ENCODE measurements at places on chromosomes 5 and 9. TPM values are rescaled to one million over a fixed set of nuclear protein-coding genes. Genes with fewer than 3 reads are reported as not detected.

DNA sequence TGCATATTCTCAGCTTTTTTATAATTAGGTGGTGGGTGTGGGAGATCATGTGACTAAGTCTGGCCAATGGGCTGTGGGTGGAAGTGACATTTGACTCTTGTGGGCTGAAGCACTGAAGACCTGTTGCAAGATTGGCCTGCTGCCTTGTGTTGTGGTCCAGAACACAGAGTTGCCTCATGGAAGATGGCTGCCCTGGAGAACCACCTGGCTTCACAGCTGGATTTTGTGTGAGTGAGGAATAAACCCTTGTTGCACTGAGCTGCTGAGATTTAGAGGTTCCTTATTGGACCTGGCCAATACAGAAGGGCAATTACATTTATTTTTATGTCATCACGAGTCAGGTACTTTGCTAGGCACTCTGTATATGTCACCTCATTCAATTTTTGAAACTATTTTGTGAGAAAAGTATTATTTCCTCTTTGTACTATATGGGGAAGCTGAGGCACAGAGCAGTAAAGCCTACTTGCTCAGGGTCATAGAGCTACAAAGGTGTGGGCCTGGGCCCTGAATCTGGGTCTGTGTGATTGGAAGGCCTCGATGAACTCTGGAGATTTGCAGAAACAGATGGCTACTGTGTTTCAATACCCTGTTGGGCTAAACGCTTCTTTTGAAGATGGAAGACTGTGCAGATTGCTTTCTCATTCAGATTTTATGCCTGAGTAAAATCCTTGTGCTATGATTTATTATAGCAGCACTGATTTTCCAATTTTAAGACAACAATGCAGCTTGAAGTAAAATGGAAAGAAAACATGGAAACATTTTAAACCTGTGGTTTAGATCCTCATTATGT is 71.2 kb upstream of the TBC1D2 start:
- DNase-seq, result no peak

DNA sequence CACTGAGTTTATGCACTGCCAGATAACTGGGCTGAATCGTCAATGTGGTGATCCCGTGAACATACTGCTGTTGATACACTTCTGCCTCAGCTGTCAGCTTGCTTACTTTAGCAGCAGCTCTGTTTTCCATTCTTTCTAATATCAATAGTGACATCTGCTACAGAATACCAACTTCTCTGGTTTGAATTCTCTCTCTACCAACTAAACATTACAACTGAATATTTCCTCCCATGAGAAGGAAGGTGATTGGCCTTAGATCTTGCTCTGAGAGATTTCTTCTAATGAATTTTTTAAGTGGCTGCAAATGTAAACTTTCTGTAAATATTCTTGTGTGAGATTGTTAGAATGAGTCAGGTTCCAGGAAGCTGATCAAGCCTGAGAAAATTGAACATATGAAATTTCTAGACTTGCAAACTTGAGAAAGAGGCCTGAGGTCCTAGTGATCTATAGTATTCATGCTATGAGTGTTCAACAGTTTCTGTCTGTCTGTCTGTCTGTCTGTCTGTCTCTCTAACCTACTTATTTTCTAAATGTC is 205.5 kb upstream of the CDKN2B start:
- no peak for DNase-seq

- DNase-seq, result no peak
Measured at GRCh38 chr9:83620841-83621636, 1.9 kb upstream of the IDNK start.

- DNase-seq, result no peak
Measured at GRCh38 chr5:158487156-158487555, 612.6 kb downstream of the EBF1 start.

DNA sequence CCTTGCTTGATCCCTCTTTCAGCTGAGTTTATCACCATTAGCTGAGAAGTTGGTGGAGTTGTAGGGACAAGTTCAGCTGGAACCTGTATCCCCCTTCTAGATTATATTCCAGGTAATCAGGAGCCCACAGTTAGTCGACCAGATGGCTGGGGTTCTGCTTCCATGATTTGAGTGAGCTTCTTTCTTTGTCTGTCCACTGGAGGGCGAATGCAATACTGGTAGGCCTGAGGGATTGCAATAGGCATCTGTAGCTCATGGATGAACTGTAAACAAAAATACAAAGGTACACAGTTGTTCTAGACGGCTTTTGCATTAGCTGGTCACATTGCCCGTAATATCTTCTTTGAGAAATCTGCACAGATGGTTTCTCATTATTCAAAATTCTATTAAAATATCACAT is 88.9 kb downstream of the PCSK5 start:
- DNase-seq, result no peak

DNA sequence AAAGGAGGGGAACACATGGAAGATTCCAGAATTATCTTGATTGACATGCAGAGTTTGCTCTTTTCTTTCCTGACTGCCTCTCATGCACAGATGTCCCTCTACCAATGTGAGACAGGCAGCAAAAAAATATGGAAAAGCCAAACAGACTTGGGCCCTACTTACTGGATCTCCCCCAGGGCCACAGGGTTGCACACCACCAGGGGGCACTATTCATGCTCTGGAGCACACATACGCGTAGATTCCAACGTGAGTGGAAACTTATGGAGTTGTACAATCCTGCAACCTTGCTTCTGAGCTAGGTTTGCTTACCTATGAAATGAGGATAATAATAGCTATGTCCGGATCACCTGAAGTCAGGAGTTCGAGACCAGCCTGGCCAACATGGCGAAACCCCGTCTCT is 319.5 kb downstream of the ARHGEF28 start:
- DNase-seq, result no peak

- DNase-seq, result no peak
Measured at GRCh38 chr9:98130576-98131228, 11.7 kb upstream of the TRIM14 start.

GRCh38 chr5:62132276-62132675 is 173.7 kb upstream of the KIF2A start:
- no peak for DNase-seq

GRCh38 chr9:128408963-128409431 is 11.7 kb upstream of the CERCAM start:
- no peak for DNase-seq

GRCh38 chr9:128987805-128988204 is 40.3 kb downstream of the NUP188 start:
- DNase-seq, result no peak

DNA sequence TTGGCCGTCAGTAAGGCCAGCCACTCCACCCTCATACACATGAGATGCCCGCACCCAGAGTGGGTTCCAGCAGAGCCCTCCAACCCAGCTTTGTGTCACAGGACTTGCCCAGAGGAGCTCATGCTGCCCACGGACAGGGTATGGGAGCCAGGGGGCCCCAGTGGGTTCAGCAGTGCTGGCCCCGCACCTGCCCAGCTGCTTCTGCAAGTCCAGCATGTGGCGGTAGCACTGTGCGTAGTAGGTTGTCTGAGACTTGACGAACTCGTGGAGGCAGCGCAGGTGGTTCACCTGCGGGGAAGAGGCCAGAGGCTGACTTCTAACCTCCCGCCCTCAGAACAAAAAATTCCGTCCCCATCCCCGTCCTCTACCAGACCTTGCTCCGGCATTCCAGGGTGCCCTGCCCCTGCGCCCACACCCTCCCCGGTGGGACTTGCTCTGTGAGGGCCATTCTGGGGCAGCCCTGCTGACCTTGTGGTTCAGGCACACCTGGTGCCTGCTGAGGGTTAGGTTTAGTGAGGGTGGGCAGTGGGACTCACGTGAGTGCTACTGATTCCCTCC is 18.5 kb downstream of the SH3GLB2 start:
- no peak for DNase-seq

DNA sequence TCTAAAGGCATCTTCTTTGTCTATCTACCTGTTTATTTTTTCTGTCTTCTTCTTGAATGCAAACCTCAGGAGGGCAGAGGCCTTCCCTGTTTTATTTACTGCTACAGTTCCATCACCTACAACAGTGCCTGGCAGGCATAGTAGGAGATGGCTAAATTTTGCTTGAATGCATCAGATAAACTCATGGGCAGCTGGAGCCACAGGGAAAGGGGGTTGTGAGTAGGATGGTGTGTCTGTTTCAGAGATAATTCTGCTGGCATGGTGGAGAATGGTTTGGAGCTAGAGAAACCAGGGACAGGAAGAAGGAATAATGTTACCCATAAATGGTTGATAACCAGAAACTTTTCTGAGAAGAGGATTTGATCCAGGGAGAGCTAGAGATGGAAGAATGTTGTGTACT is 189.8 kb upstream of the BRINP1 start:
- no peak for DNase-seq

- DNase-seq, result no peak
Measured at GRCh38 chr5:448061-448765, 5.2 kb downstream of the EXOC3 start.

DNA sequence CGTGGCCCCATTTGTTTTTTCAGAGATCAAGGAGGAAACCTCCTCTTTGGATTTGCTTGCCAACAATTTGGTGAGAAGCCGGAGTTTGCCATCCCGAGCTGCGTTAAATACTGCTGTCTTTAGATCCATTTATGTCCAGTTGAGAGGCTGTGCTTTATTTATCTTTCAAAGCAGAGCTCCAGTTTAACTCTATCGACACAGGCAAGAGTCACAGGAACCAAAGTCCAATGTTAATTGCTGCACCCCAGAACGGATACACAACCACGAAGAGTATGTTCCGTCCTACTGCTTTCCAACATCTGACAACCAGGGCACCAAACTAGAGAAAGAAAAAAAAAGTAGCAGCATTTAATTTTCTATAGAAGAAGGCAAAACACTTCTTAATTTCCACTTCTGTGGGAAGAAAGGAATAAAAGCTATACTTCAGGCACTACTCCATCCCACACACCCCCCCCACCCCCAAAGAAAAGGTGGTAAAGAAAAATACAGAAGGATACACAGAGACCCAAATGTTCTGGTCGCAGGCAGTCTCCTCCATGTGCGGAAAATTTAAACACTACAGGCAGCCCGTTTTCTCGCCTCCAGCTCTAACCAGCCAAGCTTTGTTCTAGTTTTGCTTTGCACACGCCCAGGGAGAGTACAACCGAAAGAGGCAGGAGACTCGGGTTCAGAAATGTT is 1.1 kb downstream of the FEM1C start:
- DNase-seq, result peak; percentile 36

GRCh38 chr5:115379622-115380344 is 83.3 kb upstream of the CCDC112 start:
- no peak for DNase-seq

- DNase-seq, result no peak
Measured at GRCh38 chr9:31140316-31140715, 1244.1 kb upstream of the ACO1 start.

DNA sequence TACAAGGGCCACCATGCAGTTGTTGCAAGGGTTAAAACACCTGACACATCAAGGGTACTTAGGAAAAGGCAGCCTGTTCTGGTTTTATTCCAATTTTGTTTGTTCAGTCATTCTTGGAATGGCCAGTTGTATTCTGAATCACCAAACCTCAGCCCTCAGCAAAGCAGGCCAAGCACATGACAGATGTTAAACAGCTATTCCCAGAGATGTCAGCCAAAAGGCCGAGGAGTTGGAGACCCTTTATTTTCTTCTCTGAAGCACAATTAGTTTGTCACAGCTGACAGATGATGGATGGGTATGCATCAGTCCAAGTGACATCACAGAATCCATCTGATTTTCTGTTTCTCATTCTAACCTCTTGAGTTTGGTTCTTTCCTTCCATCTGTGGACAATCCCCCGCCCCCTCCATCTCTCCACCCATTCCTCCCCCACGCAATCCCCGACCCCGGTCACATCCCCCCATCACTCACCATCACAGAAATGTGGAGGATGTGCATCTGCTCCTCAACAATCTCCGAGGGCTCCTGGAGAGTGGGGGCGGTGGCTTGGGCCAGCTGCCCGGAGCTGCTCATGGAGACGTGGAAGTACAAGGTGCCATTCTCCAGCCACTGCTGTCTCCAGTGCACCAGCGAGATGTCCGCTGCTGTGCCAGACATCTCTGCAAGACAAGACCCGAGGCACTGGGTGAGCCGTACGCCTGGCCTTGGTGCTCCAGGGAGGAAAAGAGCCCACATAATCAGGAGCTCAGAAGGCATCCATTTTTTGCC is 123.8 kb downstream of the ASTN2 start:
- no peak for DNase-seq

- no peak for DNase-seq
Measured at GRCh38 chr5:170752257-170753215, 31.0 kb upstream of the GABRP start.

DNA sequence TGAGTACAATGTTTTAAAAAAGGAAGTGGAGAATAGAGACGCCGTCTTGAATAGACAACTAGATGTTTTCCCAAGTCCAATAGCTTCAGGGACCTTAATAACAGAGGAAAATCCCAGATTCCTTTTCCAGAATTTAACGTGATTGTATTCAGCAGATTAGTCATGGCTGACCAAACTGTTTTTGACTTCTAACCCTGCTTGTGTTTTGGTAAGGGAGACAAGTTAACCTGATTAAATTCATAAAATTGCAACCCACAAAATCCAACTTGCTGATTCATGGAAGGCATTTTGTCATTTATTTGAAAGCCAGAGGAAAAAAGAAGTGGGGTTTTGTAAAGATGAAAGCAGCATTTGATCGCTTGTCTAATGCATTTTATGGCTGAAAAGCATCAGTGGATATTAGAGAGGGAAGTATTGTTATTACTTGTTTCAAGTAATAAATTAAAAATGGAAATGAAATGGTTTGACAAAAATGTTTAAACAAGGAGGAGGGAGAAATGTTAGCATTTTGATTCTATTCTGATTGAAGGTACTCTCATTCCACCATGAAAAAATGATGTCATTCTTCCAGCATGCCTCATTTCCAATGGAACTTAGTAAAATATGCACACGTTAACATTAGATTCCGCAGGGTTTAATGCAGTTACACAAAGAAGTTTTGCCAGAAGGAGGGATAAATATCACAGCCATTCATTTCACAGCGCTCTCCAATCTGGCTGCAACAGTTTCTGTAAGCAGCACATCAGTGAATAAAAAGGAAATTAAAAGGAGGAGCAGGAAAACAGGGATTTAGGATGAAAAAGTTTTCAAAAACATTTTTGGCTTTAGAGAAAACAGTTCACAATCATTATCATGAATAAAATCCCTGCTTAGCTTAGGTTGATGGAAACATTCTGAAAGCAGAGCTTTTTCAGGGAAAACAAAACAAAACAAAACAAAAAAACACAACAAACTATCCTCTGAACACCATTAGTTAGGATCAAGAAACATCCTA is 314.7 kb downstream of the PRR16 start:
- no peak for DNase-seq

- DNase-seq, result peak; percentile 89
Measured at GRCh38 chr5:98771382-98772109, 1.9 kb upstream of the RGMB start.

- DNase-seq, result peak; percentile 35
Measured at GRCh38 chr5:84382363-84383295, 2.1 kb downstream of the EDIL3 start.

EQTN gene
- 0.31 TPM for polyA plus RNA-seq

UBE2B gene
- 148 TPM for polyA plus RNA-seq

PDZD2 gene
- 21.5 TPM for polyA plus RNA-seq

RPL7A gene
- polyA plus RNA-seq, result 2,356 TPM

IRX4 gene
- 0.67 TPM for polyA plus RNA-seq

TSSK1B gene
- polyA plus RNA-seq, result 0.10 TPM

SYNPO gene
- polyA plus RNA-seq, result 114 TPM

SH2D3C gene
- 18.6 TPM for polyA plus RNA-seq

XPA gene
- polyA plus RNA-seq, result 41.1 TPM

ADAM19 gene
- 9.1 TPM for polyA plus RNA-seq

HAUS6 gene
- polyA plus RNA-seq, result 23.3 TPM

PCDHAC2 gene
- polyA plus RNA-seq, result 0.54 TPM

Data from right renal pelvis (tissue), 4 donors.